ENCODE measurements at places on chromosomes 1 and 21.
A peak's percentile ranks its signal among the peaks of the same experiment; 100 is the strongest.

DNA sequence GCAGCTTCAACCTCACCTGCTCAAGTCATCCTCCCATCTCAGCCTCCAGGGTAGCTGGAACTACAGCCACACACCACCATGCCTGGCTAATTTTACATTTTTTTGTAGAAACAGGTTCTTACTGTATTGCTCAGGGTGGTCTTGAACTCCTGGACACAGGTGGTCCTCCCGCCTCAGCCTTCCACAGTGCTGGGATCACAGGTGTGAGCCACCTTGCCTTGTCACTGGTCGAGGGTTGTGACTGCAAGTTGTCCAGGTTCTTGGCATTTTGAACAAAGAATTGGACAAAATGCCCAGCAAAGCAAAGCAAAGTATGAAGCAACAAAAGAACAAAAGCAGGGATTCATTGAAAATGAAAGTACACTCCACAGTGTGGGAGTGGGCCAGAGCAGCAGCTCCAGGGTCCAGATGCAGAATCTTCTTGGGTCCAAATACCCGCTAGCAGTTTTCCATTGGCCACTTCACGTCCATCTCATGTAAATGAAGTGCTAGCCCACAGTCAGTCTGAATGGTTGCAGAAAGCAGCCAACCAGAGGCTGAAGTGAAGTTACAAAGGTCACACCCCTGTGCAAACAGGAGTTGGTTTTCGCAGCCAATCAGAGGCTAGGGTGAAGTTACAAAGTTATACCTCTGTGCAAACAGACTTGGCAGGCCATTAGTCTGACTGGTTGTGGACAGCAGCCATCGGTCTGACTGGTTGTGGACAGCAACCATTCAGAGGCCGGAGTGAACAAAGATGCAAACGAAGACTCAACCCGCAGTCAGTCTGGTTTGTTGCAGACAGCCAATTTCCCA is 109.5 kb upstream of the KIF26B start:
- peak; percentile 40 for DNase-seq

DNA sequence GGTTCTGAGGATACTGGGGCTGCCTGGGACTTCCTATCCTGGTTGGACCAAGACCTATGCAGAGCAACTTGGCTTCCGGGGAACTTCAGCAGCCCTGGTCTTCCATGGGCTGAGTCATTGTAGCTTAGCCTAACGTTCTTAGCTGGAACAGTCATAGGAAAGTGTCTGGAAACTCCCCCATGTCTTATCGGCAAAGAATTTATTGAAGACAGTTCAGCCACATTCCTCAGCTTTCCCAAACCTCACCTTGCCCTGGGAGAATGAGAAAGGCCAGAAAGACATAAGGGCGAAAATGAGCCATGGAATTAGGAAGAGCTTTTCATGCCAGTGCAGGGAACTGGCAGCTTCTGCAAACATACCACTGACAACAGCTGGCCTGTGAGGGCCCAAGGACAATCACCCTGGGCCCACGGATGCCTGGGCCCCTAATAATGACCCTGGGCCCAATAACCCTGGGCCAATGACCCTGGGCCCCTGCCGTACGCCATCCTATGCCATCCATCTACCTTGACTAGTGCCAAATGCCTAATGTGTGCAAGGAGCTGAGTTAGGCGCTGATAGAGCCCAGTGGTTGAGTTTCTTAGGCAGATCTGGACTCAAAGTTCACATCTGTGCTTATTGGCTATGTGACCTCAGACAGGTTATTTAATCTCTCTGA is 114.4 kb upstream of the GADD45A start:
- no peak for DNase-seq

GRCh38 chr1:14926818-14927575 is 226.6 kb upstream of the TMEM51 start:
- DNase-seq, result peak; percentile 77

GRCh38 chr1:84973498-84974334 is 23.2 kb downstream of the MCOLN2 start:
- no peak for DNase-seq

- DNase-seq, result no peak
These were observed 77.6 kb downstream of the CLIC4 start for GRCh38 chr1:24822887-24823286.

- DNase-seq, result no peak
These were observed 108.6 kb upstream of the WLS start for GRCh38 chr1:68340951-68341350.

- peak; percentile 88 for DNase-seq
These were observed 8.9 kb upstream of the MUTYH start for GRCh38 chr1:45348966-45349677.

DNA sequence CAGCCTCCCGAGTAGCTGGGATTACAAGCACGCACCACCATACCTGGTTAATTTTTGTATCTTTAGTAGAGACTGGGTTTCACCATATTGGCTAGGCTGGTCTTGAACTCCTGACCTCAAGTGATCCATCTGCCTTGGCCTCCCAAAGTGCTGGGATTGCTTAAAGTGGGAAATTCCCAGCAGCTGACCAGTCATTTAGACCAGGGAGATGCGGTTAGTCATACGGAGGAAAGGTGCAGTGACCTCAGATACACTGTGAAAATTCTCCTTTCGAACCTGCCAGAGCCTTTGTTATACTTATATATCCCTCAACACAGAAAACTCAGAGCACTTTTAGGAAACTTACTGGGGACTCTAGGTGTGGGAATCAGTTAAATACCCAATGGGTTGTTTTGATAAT is 39.6 kb downstream of the MAP10 start:
- no peak for DNase-seq

DNA sequence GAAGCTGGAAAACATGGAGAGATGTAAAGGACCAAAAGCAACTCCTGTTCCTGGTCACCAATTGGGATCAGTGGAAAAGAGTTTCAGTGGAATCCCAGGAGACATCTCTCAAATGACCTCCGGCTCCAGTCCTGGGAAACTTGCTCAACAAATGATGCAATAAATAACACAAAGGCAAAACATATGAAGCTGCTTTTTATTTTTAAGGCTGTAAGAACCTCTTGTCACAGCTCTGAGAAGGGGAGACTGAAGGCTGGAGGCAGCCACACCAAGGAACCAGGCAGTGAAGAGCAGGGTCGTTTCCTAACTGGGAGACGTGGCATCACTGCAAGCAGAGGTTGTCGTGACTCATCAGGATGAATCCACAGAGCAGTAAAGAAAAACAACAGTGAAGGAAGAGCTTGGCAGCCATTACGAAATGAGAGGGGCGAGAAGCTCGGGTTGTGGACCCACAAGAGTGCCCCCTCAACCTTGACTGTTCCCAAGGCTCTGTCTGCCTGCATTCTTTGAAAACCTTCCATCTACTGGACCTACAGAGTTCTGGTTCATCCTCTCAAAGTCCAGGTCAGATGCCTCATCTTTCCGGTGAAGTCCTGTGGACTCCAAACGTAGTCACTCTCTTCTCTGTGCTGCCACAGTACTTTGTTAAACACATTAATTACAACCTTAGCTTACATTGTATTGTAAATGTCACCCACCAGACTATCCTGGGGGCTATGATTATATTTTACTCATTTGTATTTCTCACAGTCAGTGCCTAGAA is 32.1 kb downstream of the JAK1 start:
- DNase-seq, result no peak

GRCh38 chr1:21152423-21153100 is 24.1 kb downstream of the EIF4G3 start:
- DNase-seq, result no peak

DNA sequence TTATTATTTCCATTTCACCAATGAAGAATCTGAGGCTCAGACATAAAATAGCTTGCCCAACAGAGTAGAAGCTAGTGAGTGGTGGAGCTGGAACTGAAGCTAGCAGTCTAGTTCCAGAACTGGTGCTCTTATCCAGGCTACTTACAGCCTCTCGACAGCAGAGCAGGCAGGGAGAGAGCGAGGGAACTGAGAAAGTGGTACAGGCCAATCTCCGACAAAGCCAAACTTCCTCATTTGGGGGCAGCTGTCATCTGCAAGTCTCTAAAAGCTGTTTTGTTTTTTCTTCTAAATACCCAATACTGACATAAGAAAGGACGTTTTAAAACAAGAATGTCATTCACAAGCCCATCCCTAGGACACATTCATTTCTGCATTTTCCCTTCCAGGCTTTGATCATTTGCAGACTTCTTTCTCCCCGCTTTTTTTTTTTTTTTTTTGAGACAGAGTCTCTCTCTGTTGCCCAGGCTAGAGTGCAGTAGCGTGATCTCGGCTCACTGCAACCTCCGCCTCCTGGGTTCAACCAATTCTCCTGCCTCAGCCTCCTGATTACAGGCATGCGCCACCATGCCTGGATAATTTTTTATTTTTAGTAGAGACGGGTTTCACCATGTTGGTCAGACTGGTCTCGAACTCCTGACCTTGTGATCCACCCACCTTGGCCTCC is 20.0 kb downstream of the YIPF1 start:
- DNase-seq, result no peak

GRCh38 chr1:15574741-15575140 is 10.1 kb downstream of the AGMAT start:
- no peak for DNase-seq

DNA sequence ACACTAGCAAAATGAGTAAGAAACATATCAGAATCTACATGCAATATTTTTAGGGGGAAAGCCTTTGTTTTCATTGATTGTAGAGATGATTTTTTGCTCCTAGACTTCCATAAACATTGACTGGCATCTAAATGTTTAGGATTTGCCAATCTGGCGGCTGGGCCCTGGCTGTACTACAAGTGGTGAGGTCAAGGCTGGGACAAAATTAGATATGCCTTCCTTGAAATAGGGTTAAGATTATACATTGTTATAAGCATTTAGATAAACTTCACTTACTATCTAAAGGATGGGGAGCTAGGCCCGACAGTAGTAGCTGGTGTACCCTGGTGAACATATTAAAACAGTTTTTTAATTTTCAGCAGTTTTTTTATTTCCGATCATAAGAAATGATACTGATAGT is 5.2 kb downstream of the NFIA start:
- peak; percentile 50 for DNase-seq

- DNase-seq, result peak; percentile 47
These were observed 701 bp downstream of the CEP170 start for GRCh38 chr1:243254233-243254926.

DNA sequence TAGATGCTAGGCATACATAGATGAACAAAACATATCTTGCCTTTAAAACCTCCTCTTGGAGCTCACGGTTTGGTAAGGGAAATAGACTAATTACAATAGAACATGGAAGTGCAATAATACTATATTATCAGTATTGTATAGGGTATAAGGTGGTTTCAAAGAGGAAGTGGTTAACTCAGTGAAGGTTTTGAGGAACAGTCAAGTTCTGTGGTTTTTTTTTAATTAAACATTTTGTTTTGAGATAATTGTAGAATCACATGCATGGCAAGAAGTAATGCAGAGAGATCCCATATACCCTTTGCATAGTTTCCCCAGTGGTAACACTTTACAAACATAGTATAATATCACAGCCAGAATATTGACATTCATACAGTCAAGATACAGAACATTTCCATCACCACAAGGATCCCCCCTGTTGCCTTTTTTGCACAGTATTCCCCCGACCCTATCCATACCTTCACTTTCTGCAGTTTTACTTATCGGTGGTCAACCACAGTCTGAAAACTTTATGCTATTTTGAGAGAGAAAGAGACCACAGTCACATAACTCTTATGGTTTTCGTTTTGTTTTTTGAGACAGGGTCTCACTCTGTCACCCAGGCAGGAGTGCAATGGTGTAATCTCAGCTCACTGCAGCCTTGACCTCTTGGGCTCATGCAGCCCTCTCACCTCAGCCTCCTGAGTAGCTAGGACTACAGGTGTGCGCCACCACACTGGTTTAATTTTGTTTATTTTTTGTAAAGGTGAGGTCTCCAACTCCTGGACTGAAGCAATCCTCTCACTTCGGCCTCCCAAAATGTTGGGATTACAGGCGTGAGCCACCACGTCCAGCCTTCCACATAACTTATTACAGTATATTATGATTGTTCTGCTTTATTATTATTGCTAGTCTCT is 60.5 kb upstream of the KIAA1614 start:
- no peak for DNase-seq

GRCh38 chr1:168972887-168973286 is 133.6 kb upstream of the ATP1B1 start:
- no peak for DNase-seq

DNA sequence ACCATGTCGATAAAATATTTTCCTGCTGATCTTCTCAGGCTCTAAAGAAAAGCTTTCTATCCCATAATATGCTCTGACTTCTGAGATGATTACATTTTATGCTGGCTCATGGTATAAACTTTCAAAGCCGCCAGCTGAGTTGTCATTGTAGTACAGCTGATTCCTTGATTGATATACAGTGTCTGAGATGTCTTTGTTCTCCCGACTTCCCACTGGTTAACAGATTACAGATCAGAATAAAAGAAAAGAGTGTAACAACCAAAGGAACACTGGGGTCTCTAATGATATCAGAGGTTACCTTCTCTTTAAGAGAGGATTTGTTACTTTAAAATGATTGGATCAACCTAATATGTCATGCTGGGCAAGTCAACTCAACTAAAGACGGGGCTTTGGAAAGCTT is 485.4 kb upstream of the LRRC7 start:
- DNase-seq, result no peak
